Neural crest cell (in vitro differentiated cells): ENCODE measurements at places on chromosomes 6 and 20.
A peak's percentile ranks its signal among the peaks of the same experiment; 100 is the strongest.

- DNase-seq: no peak
These were observed 189.1 kb downstream of the TBX18 start for GRCh38 chr6:84575264-84575663.

DNA sequence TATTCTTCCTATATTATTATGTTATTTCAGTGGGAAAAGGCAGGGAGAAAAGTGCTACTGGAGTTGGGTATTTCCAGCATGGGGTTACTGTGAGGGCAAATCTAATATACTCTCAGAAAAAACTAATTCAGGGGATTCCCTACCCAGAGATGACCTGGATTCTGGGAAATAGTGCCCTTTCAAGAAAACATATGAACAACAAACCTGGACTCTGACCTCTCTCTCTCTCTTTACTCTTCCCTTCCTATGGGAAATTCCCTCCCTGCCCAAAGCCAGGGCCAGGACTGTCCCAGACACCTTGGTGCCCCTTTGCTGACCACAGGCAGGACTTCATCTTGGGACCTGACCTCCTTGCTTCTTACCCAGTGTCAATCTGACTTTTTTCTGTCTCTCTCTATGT is 1.6 kb upstream of the UBD start:
- no peak for DNase-seq

DNA sequence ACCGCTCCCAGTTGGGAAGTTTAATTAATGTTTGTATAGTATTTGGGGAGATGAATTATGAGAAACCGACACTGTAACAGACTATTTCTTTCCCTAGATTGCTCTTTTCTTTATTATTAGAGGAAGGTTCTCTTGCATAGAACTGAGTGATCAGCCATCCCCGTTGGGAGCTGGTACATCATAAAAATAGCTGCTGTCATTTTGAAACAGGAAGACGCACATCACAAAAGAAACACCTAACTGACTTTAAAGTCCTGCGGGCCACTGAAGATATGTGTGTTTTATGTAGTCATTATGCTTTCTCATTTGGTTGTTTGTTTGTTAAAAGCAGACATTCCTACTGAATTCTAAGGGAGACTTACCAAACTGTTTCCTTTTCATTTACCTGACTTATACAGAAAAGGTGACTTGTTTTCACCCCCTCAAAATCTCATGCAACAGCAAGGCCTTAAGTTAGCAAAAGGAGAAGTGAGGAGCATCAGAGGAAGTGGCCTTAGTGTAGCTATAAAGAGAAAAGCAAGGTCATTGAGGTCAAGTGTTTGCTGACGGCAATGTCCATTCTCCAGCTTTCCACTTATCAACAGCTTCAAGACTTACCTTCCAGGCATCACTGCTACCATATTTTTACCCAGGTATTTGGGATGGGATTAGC is 91.0 kb downstream of the PKHD1 start:
- no peak for DNase-seq

GRCh38 chr6:147983581-147984366 is 358.9 kb upstream of the SASH1 start:
- DNase-seq: no peak

- peak; percentile 14 for DNase-seq
These were observed 34.0 kb downstream of the ZC3H12D start for GRCh38 chr6:149450679-149451375.

GRCh38 chr6:1786455-1787453 is 177.0 kb downstream of the FOXC1 start:
- no peak for DNase-seq

- no peak for DNase-seq
These were observed 44.1 kb upstream of the EDN1 start for GRCh38 chr6:12245763-12246718.

DNA sequence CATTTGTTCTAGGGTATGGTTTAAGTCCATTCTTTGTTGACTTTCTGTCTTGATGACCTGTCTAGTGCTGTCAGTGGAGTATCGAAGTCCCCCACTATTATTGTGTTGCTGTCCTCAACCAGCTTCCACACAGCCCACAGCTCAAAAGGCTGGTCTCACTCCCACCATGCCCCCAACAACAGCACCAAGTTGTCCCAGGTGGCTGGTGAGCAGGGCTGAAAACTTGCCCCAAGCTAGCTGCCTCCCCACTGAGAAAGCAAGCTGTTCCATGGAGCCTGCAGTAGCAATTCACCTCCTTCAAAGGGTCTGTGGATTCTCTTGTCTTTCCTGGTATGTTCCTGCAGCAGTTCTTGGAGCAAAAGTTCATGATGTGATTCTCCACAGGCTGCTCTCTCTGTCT is 221.0 kb downstream of the SYNDIG1 start:
- no peak for DNase-seq

- DNase-seq: no peak
These were observed 7.1 kb upstream of the DUSP22 start for GRCh38 chr6:285030-285771.

DNA sequence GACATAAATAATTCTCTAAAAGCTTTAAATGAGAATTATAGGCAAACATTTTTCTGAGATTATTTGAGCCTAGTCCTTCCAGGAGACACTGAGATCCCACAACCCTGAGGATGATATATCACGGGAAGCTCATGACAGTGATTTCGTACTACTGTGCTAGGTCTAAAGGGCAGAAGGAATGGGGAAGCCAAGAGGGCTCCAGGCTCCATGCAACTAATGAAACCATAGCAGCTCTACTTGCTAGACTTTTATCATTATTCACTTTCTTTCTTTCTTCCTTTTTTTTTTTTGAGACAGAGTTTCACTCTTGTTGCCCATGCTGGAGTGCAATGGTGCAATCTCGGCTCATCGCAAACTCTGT is 57.3 kb upstream of the SGK1 start:
- DNase-seq: no peak

DNA sequence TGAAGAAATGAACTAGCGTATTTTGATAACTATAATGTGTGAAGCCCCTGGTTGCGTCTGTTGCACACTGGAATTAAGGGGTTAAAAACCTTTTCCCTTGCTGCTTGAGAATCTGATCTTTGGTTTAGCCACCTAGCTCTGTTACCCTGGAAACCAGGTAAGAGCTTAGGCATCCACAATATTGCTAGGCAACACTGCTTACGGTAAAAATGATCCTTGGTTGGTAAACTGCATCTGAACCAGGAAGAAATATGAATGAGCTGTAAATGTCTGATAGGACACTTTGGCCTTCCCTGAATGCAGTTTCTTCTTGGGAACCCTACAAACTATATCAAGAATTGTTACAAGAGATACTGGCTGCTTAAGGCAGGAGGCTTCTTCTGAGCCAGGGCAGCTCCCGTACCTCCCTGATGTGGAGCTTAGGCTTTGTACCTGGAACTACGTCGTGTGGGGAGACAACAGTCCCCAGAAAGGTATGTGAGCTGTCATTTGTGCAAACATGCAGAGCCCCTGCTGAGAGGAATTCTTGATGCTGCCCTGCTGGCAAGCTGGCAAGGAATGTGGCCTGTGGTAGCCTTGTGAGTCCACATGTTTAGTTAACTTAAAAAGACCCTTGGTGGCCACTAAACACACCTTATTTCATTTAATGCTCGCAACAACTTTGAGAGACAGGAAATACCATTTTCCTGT is 18.4 kb downstream of the UBE3D start:
- DNase-seq: no peak

- no peak for DNase-seq
These were observed 1.5 kb downstream of the NELFCD start for GRCh38 chr20:58982406-58983114.

DNA sequence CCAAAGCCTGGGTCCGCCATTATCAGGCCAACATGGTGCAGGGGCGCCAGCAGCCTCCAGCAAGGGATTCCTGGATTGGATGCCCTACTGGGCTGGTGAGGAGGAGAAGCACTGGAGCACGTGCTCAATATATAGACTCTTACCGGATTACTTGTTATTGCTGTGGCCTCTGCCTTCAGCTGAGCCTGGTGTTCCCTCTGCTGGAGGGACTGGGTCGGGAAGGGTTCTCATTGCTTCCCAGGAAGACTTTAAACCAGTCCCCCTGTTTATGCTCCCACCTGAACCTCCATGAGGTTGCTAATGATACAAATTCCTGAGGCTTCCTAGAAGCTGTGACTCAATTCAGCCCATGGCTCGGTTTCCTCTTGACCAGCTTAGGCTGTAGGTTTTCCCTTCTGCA is 186.7 kb upstream of the ARID1B start:
- no peak for DNase-seq

DNA sequence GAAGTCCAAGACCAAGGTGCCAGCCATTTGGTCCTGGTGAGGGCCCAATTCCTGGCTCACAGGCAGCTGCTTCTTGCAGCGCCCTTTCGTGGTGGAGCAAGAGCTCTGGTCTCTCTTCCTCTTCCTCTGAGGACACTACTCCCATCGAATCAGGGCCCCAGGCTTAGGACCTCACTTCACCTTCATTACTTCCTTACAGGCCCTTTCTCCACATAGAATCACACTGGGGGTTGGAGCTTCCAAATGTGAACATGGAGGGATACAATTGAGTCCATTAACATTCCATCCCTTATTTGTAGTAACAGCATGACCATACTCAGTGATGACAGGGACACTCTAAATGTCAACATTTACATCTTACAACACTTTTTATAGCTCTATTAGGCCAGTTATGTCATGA is 2.3 kb downstream of the RAMACL start:
- no peak for DNase-seq

- DNase-seq: no peak
These were observed 308.1 kb downstream of the FOXC1 start for GRCh38 chr6:1917626-1918371.

DNA sequence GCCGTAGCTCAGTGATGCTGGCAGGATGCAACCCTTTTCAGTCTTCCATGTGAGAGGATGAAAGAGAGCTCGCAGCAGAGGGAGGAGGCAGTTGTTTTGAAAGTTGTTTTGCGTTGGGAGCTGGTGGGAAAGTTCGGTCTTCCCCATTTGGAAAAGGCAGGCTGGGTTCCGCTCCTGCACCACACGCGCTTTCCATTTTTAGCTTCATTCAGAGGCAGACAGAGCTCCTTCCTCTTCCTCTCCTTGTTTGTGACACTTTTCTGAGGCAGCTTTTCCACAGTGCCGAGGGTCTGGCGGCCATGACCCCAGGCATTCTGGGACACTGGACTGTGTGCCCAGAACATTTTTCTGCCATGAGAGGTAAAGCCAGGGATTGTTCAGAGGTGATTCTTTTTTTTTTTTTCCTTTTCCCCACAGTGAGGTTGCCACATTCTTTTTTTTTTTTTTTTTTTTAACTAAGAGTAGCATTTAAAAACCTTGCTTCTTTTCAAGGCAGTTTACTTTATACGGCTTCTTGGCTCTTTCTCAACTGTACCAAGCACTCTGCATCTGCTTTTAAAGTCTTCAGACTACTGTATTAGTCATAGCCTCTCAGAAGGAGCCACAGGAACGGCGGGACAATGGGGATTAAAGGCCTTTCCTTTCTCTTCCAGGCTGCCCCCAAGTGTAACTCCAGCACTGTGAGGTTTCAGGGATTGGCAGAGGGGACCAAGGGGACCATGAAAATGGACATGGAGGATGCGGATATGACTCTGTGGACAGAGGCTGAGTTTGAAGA is 1.6 kb downstream of the PRDM1 start:
- DNase-seq: no peak

DNA sequence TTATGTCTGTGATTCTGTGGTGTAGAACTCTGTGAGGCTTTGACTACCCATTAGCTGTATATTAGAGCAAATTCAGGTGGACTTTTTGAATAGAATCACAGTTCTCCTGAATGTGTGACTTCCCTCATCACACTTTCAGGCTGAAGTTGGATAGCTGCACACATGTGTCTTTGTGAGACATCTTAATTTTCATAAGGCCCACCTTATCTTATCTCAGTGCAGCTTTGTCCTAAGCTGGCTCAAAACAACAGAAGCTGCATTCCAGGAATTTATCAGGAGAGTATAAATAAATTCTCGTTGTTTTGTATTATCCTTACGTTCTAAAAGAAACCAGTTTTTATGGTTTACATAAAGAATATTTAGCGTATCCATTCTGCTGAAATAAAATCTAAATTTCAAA is 26.2 kb upstream of the SLC35D3 start:
- DNase-seq: no peak
